Suppressor macrophage (primary cell): ENCODE measurements at places on chromosomes 7 and 10.

GRCh38 chr7:148964483-148965267 is 63.6 kb downstream of the PDIA4 start:
- DNase-seq: no peak

- DNase-seq: no peak
These were observed 120.2 kb upstream of the TMEM229A start for GRCh38 chr7:124152859-124153692.

DNA sequence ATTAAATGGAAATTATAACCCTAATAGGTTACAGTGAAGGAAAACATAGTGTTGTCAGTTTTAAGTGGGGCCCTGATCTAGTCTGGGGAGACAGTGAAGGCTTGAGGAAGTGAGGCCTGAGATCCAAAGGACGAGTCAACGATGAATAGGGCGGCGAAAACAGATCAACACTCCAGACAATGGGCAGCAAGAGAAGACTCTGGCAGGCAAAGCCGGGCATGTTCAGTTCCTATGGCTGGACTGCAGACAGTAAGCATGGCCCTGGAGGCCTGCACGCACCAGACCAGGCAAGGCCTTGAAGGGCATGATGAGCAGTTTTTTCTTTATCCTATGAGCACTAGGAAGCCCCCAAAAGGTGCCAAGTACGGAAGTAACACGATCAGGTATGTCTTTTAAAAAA is 127.8 kb downstream of the RNF216 start:
- DNase-seq: no peak

DNA sequence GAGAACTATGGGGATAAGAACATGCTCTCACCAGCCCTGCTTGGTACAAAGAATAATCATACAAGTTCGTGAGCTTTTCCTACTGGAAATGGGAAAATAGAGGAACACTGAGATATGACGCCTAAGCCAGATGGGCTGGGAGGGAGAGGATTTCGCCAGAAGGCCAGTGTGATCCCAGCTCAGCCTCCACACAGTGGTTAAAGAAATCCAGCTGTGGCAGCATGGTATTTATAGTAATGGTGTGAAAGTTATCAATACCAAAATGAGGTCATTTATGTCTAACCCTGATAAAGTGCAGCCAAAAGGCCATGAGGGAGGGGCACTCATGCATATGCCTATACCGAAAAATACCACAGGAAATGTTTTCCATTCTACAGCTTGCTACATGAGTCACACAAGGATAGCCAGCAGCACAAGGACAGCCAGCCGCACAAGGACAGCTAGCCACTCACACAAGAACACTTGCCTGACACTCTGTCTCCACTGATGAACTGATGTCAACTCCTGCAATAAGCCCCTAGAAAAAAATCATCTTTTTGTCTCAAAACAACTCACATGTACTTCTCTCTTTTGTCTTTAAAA is 49.4 kb downstream of the FRMPD2 start:
- no peak for DNase-seq

GRCh38 chr10:31321396-31321941 is 2.5 kb downstream of the ZEB1 start:
- peak; percentile 7 for DNase-seq

DNA sequence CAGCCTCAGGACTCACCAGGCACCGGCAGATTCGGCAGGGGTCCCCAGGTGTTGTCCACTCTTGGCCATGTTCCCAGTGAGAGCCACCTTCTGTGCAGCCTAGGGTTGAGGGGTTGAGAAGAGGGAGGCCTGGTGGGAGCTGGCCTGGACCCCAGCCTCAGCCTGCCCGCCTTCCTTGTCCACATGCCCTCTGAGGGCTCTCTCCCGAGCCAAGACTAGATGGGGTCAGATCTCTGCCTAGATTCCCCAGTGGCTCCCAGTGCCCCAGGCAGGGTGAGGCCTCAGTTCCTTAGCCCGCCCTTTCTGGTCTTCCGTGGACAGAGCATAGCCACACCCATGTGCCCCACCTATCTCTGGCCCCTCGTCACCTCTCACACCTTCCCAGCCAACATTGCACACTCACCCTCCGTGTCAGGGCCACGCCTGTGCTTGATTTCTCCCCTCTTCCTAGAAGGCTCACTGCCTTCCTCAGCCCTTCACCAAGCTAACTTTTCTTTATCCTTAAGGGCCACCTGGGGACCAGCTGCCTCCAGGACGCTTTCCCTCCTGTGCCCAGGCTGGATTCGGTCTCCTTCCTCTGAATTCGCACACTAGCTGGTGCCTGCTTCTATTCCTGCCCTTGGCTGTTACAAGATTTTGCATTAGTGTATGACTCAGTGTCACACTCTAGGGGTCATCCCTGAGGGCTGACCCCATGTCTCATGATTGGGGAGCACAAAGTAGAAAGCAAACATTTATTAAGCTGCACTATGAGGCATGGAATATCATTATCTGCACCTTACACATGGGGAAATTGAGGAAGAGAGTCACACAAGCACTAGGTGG is 7.5 kb downstream of the KCP start:
- peak; percentile 85 for DNase-seq

- peak; percentile 9 for DNase-seq
These were observed 74.0 kb upstream of the CCDC6 start for GRCh38 chr10:59980356-59980755.

GRCh38 chr10:48981310-48981907 is 41.8 kb upstream of the LRRC18 start:
- peak; percentile 46 for DNase-seq

DNA sequence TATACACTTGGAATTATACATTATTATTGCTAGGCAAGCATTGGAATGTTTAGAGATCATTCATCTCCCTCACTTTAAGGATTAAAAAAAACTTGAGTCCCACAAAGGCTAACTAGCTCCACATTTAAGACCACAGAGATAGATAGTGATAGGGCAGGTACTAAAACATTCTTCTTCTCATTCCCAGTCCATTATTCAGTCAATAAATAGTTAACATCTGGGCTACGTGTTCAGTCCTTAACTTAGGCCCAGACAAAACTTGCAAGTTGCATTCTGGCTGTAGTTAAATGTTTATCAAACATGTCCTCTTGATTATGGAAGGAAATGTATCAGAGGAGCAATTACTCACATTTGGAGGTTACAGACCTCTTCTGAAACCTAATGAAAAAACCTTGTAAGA is 2.4 kb downstream of the GNG11 start:
- no peak for DNase-seq

- no peak for DNase-seq
These were observed 2.0 kb downstream of the CUL1 start for GRCh38 chr7:148700661-148701064.

- no peak for DNase-seq
These were observed 6.6 kb downstream of the ADCYAP1R1 start for GRCh38 chr7:31058688-31059087.

DNA sequence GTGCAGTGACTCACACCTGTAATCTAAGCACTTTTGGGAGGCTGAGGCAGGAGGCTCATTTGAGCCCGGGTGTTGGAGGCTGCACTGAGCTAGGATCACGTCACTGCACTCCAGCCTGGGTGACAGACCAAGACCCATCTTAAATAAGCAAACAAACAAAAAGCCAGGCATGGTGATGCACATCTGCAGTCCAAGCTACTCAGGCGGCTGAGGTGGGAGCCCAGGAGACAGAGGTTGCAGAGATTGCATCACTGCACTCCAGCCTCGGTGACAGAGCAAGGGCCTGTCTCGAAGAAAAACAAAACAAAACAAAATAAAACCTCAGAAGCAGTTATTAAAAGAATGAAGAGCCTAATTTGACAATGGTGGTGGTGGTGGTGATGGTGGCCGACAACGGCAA is 132.5 kb downstream of the PARD3 start:
- no peak for DNase-seq

GRCh38 chr7:140160308-140160707 is 16.5 kb downstream of the KDM7A start:
- DNase-seq: no peak

GRCh38 chr7:7119729-7120128 is 62.6 kb upstream of the C1GALT1 start:
- no peak for DNase-seq

GRCh38 chr10:30931094-30931493 is 100.6 kb downstream of the ZNF438 start:
- DNase-seq: no peak

- no peak for DNase-seq
These were observed 442.0 kb downstream of the GFRA1 start for GRCh38 chr10:115831016-115831415.

DNA sequence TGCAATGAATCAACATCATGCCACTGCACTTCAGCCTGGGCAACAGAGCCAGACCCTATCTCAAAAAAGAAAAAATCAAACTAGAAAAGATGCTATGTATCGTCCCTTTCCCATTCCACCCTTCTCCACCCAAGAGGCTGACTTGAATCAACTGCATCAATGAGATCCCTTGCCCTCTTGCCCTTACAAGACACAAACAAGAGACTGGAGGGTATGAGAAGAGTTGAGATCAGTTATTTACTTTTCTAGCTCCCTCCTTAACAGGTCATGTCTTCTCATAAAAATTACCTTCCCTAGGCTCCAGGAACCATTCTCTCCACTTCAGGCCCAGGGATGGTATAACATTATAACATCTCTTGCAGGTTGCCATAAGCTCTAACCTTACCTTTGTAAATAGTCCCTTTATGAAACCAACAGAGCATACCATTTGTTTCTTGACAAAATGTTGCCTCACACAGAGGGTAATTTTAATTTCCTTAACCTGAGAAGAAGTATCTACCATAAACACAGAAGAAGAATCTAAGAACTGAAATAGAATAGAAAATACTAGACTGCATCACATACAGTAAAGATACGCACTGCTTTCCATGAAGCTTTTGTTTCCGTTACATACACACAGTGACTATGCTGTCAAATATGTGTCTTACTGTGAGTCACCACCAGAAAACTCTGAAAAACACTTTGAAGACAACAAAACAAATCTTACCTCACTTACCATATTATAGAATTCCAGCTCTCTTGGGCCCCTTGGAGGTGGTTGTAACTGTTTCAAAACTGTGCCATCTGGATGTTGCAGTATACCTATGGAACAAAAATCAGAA is 30.5 kb downstream of the IPMK start:
- no peak for DNase-seq

GRCh38 chr10:60465801-60466200 is 76.1 kb upstream of the ANK3 start:
- DNase-seq: no peak

DNA sequence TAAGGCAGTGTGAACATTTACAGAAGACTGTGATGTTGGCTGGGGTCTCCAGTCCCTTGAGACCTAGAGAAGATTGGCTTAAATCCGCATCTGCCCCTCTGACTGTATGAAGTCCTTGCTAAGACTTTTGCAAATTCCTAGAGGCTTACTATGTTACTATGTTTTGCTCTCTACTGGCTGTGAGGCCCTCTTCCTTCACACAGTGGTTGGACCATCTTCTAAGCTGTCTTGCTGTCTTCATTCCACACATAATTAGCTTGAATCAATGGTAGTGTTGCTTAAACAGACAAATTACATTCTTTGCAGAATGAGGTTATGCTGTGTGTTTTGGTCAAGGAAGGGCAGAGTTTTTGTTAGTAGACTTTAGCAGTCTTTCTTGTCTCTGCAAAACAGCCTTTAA is 658.0 kb downstream of the TYW1 start:
- no peak for DNase-seq

DNA sequence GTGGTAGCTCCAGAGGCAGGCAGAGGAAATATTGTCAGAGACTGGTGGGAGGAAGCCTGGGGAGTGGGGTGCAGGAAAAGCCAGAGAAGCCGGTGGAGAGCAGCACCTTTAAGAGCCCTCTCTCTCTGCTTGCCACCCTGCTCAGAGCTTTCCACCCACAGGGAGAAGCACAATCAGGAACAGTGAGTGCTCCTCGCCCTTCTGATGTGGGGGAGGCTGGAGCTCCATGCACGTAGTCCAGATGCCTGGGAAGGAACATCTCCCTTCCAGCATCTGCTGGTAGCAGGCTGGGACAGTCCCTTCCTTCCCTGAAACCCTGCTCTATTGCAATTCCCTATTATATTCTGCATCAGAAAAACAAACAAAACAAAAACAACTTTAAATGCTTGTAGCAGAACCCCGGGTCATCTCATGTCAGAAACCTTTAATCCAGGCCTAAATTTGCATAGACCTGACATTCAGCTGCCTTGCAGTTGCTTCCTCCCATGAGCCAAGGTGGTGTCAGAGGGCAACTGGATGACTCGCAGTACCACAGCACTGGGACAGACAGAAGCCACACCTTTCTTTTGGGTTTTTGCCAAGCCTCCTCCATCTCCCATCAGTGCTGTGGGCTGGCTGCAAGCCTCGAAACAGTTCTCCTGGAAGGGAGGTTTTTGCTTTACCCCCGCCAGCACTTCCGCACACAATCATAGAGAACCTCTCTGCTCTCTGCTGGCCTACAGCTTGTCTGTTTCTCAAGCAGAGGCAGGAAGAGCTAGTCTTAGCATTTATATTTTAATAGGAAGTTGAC is 13.1 kb downstream of the AVPI1 start:
- DNase-seq: peak; percentile 53

GRCh38 chr10:23344241-23344841 is at the start of gene C10orf67:
C10orf67 (minus strand) TSS chr10:23344797; CDS start chr10:23344774, 23 bp downstream.
- peak; percentile 49 for DNase-seq

- DNase-seq: no peak
These were observed 10.6 kb upstream of the SAMD8 start for GRCh38 chr10:75100764-75101291.

GRCh38 chr7:23022258-23022769 is 8.4 kb upstream of the HYCC1 start:
- DNase-seq: peak; percentile 29

- DNase-seq: no peak
These were observed 57.6 kb downstream of the USP6NL start for GRCh38 chr10:11553773-11554381.

DNA sequence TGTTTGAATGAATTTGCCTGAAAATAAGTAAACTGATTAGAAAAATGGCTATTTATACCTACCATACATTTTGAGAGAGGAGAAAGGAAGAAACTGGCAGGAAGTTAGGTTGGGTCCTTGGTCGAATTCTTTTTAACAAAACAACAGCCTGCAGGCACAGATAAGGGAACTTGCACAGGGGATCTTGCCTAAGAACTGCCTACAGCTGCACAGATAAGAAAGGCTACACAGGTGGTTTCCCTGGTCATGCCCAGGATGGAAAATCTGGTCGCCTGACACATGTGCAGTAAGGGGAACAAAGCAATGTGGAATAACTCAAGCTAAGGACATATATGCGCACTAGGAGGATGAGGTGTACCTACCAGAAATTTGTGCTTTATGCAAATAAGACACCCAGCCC is 732.1 kb upstream of the POT1 start:
- DNase-seq: peak; percentile 3

- peak; percentile 3 for DNase-seq
These were observed at the start of gene CNNM1 for GRCh38 chr10:99329304-99329553. CNNM1 (plus strand) TSS chr10:99329356; CDS start chr10:99329388, 32 bp downstream.

DNA sequence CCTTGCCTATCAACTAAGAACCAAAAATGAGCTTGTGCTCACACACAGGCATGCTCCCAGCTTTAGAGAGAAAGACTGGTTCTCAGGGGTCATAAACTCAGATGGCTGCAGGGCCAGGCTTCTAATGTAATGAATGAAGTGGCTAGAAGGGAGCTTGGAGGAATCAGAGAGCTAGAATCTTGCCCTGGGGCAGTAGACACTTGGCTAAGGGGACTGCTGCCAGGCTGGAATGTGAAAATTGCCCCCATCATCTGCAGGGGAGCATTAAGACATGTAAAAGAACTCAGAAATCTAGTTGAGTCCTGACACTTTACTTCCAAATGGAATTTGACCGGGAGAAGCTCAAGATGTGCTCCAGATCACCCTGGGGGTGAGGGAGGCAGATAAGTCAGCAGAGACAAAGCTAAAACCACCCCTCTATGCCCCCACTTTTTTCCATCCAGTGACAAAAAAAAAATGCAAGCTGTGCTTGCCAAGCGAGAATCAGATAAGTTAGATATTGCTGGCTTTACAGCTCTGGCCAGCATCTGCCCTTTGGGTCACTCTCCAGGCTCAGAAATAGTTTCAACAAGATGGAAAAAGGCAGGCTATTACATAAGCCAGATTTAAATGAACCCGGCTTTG is 2.3 kb upstream of the SLC16A9 start:
- no peak for DNase-seq
